ENCODE measurements at places on chromosomes 16 and 17. TPM values are rescaled to one million over a fixed set of nuclear protein-coding genes. Genes with fewer than 3 reads are reported as not detected.

Gene UQCRC2
- total RNA-seq: 140 TPM

Gene TRPV3
- 0.36 TPM for total RNA-seq

Gene TNFSF13
- total RNA-seq: 5.2 TPM

- DNase-seq: no peak
Observed at GRCh38 chr17:67082107-67082506, 37.8 kb downstream of the CACNG1 start.

DNA sequence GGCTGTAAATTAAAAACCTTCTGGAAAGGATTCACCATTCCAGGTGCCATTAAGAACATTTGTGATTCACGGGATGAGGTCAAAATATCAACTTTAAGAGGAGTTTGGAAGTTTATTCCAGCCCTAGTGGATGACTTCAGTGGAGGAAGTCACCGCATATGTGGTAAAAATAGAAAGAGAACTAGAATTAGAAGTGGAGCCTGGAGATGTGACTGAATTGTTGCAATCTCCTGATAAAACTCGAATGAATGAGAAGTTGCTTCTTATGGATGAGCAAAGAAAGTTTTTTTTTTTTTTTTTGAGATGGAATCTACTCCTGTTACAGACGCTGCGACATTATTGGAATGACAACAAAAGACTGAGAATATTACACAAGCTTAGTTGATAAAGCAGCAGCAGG is 26.7 kb downstream of the CCL4 start:
- DNase-seq: no peak

DNA sequence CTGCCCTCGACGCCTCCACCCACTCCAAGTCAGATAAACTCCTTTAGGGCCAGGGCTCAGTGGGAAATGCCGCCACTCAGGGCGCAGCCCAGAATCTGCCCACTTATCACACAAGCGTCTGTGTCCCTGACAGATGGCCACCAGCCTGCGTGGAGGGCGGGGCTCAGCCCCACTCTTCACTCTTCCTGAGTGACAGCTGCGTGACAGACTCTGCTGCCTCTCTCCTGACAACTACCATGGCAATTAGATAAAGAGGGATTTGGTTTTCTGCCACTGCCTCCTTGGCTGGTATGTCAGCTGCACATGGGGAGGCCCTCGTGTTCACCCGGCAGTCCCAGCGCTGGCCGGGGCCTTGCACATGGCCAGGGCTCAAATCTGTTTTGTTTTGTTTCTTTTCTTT is 96.2 kb downstream of the RTN4RL1 start:
- DNase-seq: no peak

GRCh38 chr17:61389670-61390478 is 9.8 kb upstream of the TBX2 start:
- no peak for DNase-seq

GRCh38 chr17:32584792-32585191 is 98.0 kb downstream of the CDK5R1 start:
- DNase-seq: no peak

Data from epithelial cell of proximal tubule (primary cell).